ENCODE measurements at places on chromosomes 2 and 18.

GRCh38 chr2:177030451-177031105 is 182.0 kb upstream of the HNRNPA3 start:
- no peak for DNase-seq

DNA sequence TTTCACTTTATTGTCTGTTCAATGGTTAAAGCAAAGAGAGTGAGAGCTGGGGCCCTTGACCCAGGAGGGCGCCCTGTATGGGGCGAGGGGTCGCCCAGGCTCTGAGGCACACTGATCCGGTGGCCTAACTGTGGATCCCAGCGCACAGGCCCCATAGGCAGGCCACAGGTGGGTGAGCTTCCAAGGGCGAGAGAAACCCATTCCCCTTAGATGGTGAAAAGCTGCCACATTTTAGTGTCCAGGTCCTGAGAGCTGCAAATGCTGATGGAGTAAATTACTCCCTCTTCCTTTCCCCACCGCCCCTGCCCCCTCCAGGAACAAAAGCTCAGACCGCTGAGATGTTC is 5.9 kb upstream of the DLX2 start:
- no peak for DNase-seq

GRCh38 chr2:42077343-42077742 is 29.5 kb downstream of the PKDCC start:
- DNase-seq, result no peak

GRCh38 chr2:30428827-30429461 is 18.1 kb upstream of the LCLAT1 start:
- no peak for DNase-seq

DNA sequence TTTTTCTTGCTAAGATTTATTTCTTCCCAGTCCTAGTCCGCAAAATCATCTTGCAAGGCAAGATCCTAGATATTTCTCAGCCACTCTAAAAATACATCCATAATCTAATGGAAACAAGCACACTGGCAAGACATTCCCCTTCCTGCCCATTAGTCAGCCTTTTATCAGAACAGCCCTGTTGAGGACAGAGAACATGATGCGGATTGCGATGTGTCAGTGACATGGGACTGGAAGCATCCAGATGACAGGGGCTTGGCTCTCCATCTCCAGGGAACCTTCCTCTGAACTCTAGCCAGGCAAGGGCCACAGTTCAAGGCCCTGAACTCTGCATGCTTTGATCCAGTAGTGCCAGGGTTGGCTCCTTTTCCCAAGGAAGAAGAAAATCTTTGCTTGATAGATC is 70.0 kb downstream of the VSNL1 start:
- no peak for DNase-seq

GRCh38 chr2:142992840-142993239 is 115.4 kb downstream of the KYNU start:
- no peak for DNase-seq

- DNase-seq, result no peak
Measured at GRCh38 chr2:42067521-42067920, 19.7 kb downstream of the PKDCC start.

DNA sequence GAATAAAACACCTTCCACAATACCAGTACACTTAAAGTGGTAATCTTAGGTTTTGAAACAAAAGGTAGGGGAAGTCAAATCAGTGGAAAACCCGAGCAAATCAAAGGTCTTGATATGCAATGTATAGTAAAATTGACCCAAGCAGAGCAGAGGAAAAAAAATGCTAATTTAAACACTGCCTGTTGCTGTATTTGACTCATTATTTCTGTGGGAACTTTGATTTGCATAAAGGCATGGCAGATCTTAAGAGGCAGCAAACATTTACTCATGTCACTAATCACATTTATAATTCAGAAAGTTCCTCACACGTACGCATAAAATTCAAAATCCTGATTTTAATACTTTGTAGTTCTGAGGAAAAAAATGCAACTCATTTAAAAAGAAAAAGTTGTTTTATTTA is 64.4 kb downstream of the IKZF2 start:
- no peak for DNase-seq

DNA sequence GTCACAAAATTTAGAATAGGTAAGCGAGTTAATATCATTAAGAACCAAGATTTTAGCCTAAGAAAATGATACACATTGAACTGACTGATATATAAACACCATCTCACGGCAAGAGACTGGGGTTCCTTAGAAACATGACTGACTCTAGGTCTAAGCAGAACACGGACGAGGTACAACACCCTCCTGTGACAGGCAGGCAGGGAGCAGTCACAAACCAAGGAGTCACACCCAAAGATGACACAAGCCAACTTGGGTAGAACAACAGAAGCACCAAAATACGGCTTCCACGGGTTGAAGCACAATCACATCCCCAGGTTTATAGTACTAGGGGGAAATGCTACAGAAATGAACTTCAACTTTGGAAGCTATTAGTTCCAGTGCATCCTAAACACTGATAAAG is 24.3 kb downstream of the HDLBP start:
- DNase-seq, result no peak

- no peak for DNase-seq
Measured at GRCh38 chr2:28747714-28748113, 3.9 kb upstream of the PPP1CB start.

All from inflammatory macrophage treated with lipopolysaccharide for 4 hours (primary cell).